Trophoblast cell (in vitro differentiated cells and primary cell): ENCODE measurements at places on chromosomes 11 and 22.
A peak's percentile ranks its signal among the peaks of the same experiment; 100 is the strongest.

- H3K27ac ChIP-seq: no peak overlapping the region
- no peaks in the 10 kb centered on the region for H3K36me3 ChIP-seq
- H3K27me3 ChIP-seq: no peaks in the 10 kb centered on the region
- no peaks in the 10 kb centered on the region for H3K4me1 ChIP-seq
- no peak overlapping the region for H3K4me3 ChIP-seq
- no peak for DNase-seq
These were observed 8.6 kb downstream of the TTLL8 start for GRCh38 chr22:50049299-50050195.

GRCh38 chr11:360326-361280, 8.7 kb upstream of the B4GALNT4 start:
- DNase-seq: no peak
- H3K27me3 ChIP-seq: no peaks in the 10 kb centered on the region
- peaks cover 2% of the 10 kb centered on the region for H3K4me1 ChIP-seq
- no peaks in the 10 kb centered on the region for H3K36me3 ChIP-seq

DNA sequence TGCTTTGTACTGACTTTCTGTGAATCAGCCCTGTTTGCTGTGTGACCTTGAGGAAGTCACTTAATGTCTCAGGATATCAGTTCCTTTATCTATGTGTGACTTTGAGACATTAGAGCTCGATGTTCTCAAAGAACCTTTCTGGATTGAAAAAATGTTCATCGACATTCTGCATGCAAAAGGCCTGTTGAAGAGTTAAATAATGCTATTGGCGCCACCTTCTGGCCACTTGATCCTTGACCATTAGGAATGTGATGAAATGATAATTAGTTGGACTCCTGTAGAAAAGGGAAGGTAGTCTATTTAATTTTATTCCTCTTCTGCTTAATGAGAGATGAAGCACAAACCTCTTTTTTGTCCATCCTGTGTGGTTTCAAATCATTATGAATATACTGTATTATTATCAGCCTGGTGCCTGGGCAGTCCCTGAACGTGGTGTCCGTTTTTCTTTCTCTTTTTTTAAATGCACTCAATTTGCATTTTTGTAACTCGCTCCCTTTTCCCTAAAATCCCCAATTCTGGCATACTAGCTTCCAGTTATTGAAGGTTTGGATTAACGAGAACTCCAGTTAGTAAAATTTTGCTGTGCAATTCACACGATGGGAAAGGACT, 20.7 kb downstream of the ELF5 start:
- H3K27me3 ChIP-seq: no peaks in the 10 kb centered on the region
- peak; percentile 48 for DNase-seq
- H3K36me3 ChIP-seq: no peaks in the 10 kb centered on the region
- H3K4me1 ChIP-seq: no peaks in the 10 kb centered on the region
- no peak overlapping the region for H3K4me3 ChIP-seq

DNA sequence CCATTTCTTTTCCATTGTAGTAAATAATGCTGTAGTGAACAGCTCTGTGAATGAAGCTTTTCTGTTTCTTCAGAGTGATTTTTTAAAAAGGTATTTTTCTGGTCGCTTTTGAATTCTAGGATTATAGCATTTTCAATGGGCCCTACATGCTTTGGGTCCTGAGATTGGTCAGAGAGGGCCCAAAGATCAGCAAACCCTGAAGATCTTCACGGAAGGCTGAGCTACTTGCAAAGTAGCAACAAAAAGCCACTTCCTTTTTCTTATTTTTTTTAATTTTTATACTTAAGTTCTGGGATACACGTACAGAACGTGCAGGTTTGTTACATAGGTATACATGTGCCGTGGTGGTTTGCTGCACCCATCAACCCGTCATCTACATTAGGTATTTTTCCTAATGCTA, 200.5 kb downstream of the FAT3 start:
- no peaks in the 10 kb centered on the region for H3K36me3 ChIP-seq
- DNase-seq: no peak
- H3K4me3 ChIP-seq: no peak overlapping the region
- no peaks in the 10 kb centered on the region for H3K4me1 ChIP-seq

DNA sequence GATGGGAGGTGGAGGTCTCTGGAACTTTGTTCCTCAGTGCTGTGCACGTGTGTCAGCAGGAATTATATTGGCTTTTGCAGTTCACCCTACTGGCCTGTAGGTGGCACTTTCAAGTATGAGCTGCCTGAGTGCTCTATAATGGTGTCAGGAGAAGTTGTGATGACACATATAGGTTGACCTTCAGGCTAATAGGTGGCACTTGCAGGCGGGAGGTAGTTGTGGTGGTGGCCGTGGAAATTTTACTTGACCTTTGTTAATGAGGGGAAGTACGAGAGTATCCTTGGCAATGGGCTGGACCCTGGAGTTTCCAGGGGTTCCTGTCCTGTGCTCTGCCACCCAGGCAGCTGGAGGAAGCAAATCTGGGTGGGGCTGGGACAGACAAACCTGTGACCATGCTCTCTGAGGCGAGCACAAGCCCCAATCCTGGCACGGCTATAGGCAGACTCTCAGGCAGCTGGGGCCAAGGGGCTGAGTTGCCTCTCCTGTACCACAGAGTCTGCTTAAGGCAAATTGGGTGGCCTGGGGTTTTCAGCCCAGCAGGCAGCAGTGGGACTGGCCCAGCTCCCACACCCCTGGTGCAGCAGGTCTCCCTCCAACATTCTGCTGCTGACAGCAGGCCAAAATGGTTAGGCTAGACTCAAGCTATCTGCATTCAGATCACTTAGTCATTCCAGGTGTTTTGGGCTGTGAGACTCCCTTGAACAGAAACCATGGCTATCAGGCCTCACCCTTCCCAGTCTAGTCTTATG, 147.5 kb upstream of the CTSC start:
- no peak overlapping the region for H3K4me3 ChIP-seq
- no peaks in the 10 kb centered on the region for H3K36me3 ChIP-seq
- peak; percentile 51 for DNase-seq
- no peaks in the 10 kb centered on the region for H3K27me3 ChIP-seq
- H3K27ac ChIP-seq: no peak overlapping the region
- no peaks in the 10 kb centered on the region for H3K4me1 ChIP-seq

GRCh38 chr11:1411301-1411700, 21.6 kb downstream of the BRSK2 start:
- H3K4me1 ChIP-seq: no peaks in the 10 kb centered on the region
- DNase-seq: no peak
- no peaks in the 10 kb centered on the region for H3K27me3 ChIP-seq
- H3K36me3 ChIP-seq: no peaks in the 10 kb centered on the region
- no peak overlapping the region for H3K27ac ChIP-seq

DNA sequence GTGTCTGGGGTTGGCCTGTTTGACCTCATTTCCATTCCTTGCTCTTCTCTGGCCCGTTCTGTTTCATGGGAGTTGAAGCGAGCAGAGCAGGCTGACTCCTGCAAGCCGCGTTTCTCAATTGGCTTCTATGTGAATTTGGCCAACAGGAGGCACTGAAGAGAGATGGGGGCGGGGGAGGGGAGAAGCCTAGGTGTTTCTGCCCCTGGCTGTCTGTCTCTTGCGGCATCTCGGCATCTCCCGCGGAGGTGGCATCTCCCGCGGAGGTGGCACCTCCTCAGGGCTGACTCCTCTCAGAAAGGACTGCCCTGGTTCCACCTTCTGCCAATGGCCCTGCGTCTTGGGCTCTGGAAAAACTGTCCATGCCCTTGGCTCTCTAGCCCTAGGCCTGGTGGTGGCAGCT, 125.6 kb upstream of the CSNK2A3 start:
- no peak for DNase-seq
- H3K4me1 ChIP-seq: peaks cover 7% of the 10 kb centered on the region
- no peaks in the 10 kb centered on the region for H3K27me3 ChIP-seq
- no peak overlapping the region for H3K27ac ChIP-seq
- no peak overlapping the region for H3K4me3 ChIP-seq

DNA sequence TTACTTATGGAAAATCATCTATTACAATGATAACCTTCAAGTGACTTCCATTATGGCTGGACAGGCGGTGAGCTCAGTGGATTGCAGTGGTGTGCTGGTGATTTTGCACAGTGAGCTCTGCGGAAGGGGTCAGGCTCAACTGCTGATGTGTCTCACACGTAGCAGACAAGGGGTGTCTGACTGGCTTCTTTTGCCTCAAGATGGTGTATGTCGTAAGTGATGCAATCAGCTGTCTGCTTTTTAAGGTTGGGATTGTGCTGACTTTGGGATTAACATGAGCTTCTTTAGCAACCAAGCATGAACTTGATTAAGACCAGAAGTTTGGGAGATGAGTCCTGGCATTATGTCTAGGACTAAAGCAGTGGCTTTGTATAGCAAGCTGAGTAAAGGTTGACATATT, 49.5 kb downstream of the POLD3 start:
- no peaks in the 10 kb centered on the region for H3K4me1 ChIP-seq
- no peak overlapping the region for H3K27ac ChIP-seq
- no peaks in the 10 kb centered on the region for H3K27me3 ChIP-seq
- DNase-seq: no peak

DNA sequence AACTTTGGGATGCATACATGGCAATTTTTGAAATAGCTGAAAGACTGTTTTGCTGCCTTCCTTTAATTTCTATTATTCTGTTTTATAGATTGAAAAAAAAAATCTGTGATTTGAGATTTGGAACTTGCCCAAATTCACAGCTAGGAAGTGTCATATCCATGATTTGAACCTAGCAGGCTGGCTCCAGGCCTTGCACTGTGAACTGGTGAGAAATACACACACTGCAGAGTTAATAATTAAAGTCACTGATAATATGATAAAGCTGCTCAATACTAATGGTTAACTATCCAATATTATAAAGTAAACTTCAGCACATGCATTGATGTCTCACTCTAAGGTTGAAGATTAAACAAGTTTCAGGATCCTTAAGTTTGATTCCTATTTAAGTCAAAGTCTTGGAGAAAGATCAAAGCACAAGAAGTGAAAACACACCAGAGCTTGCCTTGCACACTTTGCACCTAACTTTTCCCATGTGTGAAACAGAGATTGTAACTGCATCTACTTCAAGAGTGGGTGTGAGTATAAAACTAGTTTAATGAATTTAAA, 150.6 kb upstream of the CCDC179 start:
- no peak for DNase-seq
- H3K4me1 ChIP-seq: no peaks in the 10 kb centered on the region
- no peak overlapping the region for H3K4me3 ChIP-seq
- H3K27me3 ChIP-seq: no peaks in the 10 kb centered on the region

- H3K27ac ChIP-seq: no peak overlapping the region
- no peaks in the 10 kb centered on the region for H3K4me1 ChIP-seq
- no peaks in the 10 kb centered on the region for H3K27me3 ChIP-seq
- DNase-seq: no peak
These were observed 137.8 kb downstream of the KIRREL3 start for GRCh38 chr11:126862664-126863243.

DNA sequence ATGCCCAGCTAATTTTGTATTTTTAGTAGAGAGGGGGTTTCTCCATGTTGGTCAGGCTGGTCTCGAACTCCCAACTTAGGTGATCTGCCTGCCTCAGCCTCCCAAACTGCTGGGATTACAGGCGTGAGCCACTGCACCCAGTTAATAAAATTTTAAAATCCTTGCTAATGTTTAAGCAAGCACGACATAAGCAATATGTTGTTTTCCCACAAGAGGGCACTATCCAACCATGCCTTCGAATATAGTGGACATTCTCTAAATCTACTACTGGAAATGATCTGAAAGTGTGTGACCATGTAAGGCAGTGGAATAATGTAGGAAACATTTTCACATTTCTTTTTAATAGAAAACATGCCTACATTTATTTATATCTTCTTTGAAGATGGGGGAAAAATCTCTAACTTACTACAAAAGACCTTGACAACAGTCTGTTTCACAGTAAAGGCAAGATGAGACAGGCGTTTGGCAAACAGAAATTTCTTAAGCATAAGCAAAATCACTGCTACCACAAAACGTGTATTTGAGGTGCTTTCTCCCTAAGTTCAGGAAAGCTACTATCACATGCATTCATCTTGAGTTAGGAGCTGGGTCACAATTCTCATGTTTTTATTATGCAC, 38.2 kb downstream of the PITPNB start:
- no peak overlapping the region for H3K4me3 ChIP-seq
- H3K36me3 ChIP-seq: peaks cover 20% of the 10 kb centered on the region
- DNase-seq: peak; percentile 87
- no peak overlapping the region for H3K27ac ChIP-seq
- peaks cover 8% of the 10 kb centered on the region for H3K4me1 ChIP-seq

- H3K27me3 ChIP-seq: no peaks in the 10 kb centered on the region
- no peaks in the 10 kb centered on the region for H3K36me3 ChIP-seq
- peak overlapping the region; percentile 34 for H3K4me3 ChIP-seq
- DNase-seq: peak; percentile 18
These were observed 19.1 kb downstream of the LRP5 start for GRCh38 chr11:68331338-68331947.

DNA sequence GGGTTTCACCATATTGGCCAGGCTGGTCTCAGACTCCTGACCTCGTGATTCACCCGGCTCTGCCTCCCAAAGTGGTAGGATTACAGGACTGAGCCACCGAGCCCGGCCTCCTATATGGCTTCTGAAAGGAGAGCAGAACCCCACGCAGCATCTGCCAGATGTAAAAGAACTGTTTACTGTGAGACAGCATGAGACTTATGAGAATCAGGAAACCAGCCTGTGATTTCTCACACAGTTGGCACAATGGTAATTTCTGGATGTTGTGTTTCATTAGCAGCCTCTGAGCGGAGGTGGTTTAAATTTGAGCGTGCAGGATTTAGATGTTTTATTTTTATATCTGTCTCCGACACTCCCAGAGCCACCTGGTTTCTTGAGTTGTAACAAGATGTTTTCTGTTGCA, 33.8 kb downstream of the CEP164 start:
- H3K4me1 ChIP-seq: no peaks in the 10 kb centered on the region
- H3K36me3 ChIP-seq: peaks cover 11% of the 10 kb centered on the region
- no peak overlapping the region for H3K4me3 ChIP-seq

DNA sequence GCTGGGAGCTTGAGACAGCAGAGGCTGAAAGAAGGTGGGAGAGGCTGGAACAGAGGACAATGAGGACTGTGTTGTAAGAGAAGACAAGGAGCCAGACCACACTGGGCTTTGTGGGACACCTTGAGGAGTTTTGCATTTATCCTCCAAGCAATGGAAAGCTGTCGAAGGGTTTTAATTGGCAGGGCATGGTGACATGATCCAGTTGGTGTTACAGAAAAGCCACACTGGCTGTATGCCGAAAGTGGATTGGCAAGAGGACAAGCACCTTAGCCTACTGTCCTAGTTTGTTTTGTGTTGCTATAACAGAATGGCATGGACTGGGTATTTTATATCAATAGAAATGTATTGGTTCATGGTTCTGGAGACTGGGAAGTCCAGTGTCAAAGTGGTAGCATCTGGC, 14.0 kb upstream of the APLNR start:
- no peak for DNase-seq
- H3K4me3 ChIP-seq: no peak overlapping the region
- no peak overlapping the region for H3K27ac ChIP-seq
- H3K4me1 ChIP-seq: peaks cover 19% of the 10 kb centered on the region
- H3K27me3 ChIP-seq: no peaks in the 10 kb centered on the region
- no peaks in the 10 kb centered on the region for H3K36me3 ChIP-seq

- H3K27me3 ChIP-seq: no peaks in the 10 kb centered on the region
- DNase-seq: no peak
- no peaks in the 10 kb centered on the region for H3K36me3 ChIP-seq
These were observed 185.9 kb upstream of the ZBED5 start for GRCh38 chr11:11043721-11044120.

GRCh38 chr11:74084796-74085541, 76.1 kb upstream of the UCP3 start:
- no peak overlapping the region for H3K27ac ChIP-seq
- H3K36me3 ChIP-seq: peaks cover 5% of the 10 kb centered on the region
- no peaks in the 10 kb centered on the region for H3K4me1 ChIP-seq
- H3K4me3 ChIP-seq: no peak overlapping the region
